ENCODE measurements at places on chromosomes 1 and 21. TPM values are rescaled to one million over a fixed set of nuclear protein-coding genes. Genes with fewer than 3 reads are reported as not detected.
A peak's percentile ranks its signal among the peaks of the same experiment; 100 is the strongest.

Gene TLCD4
- 5.7 TPM for total RNA-seq

Gene ECM1
- 15.4 TPM for total RNA-seq

GRCh38 chr1:55195521-55196233, 19.5 kb downstream of the USP24 start:
- DNase-seq, result no peak

GRCh38 chr1:229004066-229004833, 266.7 kb upstream of the RAB4A start:
- no peak for DNase-seq

GRCh38 chr21:28333578-28334075, 659.0 kb downstream of the LTN1 start:
- DNase-seq, result no peak

DNA sequence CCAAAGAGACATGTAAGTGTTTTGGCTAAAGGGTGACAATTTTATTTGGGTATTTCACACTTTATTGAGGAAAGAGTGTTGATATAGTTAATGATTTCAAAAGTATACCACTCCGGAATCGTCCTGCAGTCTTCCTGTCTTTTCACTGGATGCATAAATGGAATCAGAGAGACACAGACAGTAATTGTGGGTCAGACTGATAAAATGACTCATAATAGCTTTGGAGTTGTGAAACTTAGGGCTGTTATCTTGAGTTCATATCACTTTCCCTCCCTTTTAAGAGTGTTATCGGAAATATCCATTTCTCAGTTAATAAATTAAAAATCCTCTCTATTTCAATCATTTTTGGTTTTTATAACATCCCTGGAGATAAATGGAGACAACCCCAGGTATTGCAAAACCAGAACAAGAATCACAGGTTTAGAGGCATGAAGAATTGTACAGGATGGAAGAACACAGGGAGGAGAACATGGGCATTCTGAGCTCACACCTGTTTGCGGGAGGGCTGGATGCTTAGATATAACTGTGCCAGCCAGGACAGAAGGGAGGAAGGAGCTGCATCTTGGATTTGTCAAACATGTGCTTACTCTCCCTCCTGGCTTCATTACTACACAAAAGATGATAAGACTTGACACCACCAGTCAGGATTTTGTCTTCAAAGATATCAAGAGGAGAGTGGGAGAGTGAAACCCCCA, 185.4 kb downstream of the LMO4 start:
- peak; percentile 22 for DNase-seq

- DNase-seq, result peak; percentile 94
Measured at GRCh38 chr1:117093870-117094621, 27.5 kb downstream of the TRIM45 start.

DNA sequence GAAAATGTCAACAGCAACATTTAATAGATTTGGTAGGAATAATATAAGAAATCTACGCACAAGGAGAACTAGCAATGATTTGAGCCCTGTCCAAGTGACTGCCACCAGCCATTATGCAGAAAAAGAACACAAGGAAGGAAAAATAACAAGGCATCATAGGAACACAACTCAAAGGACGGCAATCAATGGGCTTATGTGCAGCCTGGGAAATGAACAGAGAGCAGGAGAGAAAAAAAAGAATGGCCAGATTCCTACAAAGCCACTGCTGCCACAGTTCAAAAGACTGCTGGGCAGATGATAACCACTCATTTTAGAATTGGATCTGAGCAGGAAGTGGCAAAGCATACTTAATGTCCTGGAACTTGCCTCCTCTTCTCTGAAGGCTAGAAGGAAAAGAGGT, 274.3 kb upstream of the CAMK1G start:
- DNase-seq, result no peak

Gene PDZK1IP1
- total RNA-seq, result not detected

DNA sequence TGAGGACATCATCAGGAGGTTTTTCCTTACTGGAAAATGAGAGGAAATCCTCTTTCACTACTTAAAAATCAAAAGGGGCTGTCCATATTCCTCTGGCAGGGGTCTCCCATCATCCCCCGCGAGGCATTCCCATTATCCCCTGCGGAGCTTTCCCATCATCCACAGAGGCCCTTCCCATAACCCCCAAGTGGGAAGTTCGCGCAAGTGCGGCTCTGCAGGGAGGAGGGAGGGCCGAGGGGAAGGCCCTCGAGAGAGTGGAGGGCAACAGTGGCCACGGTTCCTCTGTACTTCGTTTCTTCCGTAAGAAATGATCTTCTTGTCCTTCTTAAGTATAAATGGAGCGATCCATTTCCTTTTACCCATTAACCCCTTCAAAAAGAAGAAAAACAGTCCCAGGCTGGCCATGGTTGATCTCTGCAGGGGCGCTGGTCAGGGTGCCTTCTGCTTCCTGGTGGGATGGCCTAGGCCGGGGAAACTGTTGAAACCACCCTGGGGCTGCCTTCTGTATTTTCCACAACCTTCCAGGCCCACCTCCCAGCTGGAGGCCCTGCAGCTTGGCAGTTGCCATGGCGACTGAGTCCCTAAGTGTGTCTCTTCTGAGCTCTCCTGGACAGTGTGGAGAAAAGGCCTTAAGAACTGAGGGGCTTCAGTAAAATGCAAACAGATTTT, 3.6 kb upstream of the RSPH1 start:
- DNase-seq, result no peak

- no peak for DNase-seq
Measured at GRCh38 chr1:154398141-154398540, 7.0 kb upstream of the IL6R start.

- DNase-seq, result no peak
Measured at GRCh38 chr1:46438346-46438745, 44.2 kb downstream of the FAAH start.

Gene MYOM3
- 1.1 TPM for total RNA-seq

DNA sequence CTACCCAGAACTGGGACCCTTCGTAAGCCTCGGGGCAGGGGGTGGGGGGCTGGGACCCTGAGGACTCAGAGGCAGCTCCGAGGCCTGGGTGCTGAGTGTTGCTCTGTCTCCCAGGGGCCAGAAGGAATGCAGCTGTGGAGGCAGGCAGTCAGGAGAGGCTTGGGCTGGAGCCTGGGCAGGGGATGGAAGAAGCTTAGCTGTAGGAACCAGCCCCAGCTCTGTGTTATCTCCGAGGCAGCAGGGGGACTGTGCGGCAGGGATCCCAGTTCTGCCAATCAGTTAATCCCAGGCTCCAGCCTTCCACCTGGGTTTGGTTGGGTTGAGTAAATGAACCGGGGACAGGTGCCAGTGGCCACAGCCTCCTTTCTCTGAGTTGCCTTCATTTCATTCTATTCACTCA, 8.2 kb upstream of the GRIK3 start:
- DNase-seq, result no peak

DNA sequence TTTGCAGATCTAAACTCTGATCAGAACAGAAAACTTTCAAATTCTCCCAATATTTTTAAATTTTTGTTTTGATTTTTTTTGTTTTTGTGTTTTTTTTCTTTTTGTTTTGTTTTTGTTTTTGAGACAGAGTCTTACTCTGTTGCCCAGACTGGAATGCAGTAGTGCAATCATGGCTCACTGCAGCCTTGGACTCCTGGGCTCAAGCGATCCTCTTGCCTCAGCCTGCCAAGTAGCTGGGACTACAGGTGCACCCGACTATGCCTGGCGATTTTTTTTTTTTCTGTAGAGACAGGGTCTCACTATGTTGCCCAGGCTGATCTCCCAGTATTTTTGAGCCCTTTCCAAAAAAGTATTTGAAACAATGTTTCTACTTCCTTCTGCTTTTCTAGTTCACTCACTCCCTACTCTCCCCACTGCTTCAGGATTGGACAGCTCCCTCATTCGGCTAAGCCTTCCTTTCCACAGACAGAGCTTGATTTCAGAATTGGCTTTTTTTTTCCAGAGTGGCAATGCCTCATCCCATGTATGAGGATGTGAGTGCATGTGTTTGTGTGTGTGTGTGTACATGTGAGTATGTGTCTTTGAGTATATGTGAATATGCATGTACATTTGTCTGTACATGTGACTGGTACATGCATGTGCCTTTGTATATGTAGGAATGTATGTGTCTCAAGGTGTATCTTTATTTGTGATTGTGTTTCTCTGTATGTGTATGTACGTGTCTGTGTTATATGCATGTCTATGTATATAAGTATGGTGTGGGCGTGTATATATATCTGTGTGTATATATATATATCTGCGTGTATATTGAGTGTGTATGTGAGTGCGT, 11.9 kb downstream of the LHX4 start:
- no peak for DNase-seq

GRCh38 chr1:94468708-94469107, 50.5 kb downstream of the ABCD3 start:
- DNase-seq, result no peak

Gene CYP4X1
- 0.77 TPM for total RNA-seq

Gene ATP1A1
- total RNA-seq, result 42.7 TPM

Gene LRRC53
- not detected for total RNA-seq

DNA sequence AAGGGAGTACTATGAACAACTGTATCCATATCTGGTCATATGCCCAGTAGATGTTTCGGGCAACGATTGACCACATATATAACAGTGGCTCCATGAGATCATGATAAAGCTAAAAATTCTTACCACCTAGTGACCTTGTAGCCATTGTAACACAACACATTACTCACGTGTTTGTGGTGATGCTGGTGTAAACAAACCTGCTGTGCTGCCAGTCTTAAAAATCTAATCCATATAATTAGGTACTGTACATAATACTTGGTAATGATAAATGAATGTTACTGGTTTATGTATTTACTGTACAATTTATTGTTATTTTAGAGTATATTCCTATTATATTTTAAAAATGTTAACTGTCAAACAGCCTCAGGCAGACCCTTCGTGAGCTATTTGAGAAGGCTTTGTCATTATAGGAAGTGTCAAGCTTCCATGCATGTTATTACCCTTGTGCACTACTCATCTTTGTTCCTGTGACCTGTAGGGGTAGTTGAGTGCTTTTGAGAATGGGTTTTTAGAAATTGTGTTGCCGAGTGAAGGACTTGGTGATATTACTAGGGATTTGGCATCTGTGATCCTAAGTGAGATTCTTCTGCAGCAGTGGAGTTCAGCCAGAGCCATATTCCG, 23.6 kb downstream of the DIP2A start:
- no peak for DNase-seq

DNA sequence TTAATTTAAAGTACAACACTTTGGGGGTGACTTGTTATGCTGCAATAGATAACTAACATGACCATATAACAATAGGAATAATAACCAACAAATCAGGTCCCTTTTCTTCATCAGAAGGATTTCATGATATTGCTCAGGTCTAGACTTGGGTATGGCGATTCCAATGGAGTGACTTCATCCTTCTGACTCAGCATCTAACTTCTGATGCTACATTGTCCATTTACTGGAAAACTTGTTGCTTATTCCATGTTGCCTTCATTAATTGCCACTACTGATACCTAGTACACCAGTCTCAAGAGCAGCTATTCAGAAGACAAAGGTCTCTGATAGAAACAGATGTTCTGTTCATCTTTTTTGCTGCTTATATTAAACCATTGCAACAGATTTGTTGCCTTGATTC, 324.3 kb downstream of the TGFB2 start:
- DNase-seq, result no peak

GRCh38 chr21:37446552-37446951, 80.0 kb downstream of the DYRK1A start:
- no peak for DNase-seq

Gene HMCN1
- total RNA-seq, result 5.5 TPM

GRCh38 chr21:41426676-41427404, 801 bp downstream of the MX1 start:
- DNase-seq, result no peak

GRCh38 chr1:160085686-160086455, 4.5 kb downstream of the KCNJ9 start:
- DNase-seq, result peak; percentile 77

Gene PCAT6
- not detected for total RNA-seq

DNA sequence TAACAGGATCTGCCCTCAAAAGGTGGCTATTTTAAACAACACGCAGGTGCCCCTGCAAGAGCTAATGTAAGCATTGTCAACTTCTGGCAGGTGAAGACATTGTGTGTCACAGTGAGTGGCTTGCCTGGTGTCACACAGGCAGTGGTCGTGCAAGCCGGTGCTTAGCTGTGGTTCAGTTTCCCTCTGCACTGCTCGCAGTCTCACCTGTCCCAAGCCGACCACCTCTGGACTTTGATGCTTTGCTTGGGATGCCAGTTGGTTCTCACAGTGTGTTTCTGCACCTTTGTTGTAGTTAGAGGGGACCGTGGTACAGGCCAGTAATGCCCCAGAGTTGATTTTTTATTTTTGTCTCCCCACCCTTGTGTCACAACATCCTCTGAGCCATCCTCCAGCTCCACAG, 85.2 kb downstream of the UCK2 start:
- no peak for DNase-seq

Gene LRRC8C
- 7.4 TPM for total RNA-seq

GRCh38 chr1:101291562-101292380, 55.0 kb downstream of the S1PR1 start:
- peak; percentile 83 for DNase-seq

Gene BEST4
- total RNA-seq, result not detected

Gene VAV3
- total RNA-seq, result 2.4 TPM

DNA sequence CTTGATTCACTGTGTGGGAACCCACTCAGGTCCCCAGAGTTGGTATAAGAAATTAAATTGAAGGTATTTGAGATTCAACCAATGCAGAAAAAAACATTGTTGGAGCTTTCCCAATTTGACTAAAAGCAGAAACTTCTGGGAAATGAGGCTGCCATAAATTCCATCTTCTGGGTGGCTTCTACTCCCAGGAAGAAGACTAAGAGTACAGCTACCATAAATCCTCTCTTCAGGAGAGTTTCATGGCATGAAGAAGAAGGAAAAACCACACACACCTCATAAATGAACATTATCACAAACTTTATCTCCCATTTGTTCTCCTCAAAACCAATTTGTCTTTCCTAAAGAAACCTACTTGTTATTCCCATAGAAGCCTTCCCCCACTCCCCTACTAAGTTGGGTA, 283.9 kb downstream of the DPYD start:
- no peak for DNase-seq

- no peak for DNase-seq
Measured at GRCh38 chr1:84889437-84889836, 3.6 kb downstream of the LPAR3 start.

Gene COL6A2
- 480 TPM for total RNA-seq

DNA sequence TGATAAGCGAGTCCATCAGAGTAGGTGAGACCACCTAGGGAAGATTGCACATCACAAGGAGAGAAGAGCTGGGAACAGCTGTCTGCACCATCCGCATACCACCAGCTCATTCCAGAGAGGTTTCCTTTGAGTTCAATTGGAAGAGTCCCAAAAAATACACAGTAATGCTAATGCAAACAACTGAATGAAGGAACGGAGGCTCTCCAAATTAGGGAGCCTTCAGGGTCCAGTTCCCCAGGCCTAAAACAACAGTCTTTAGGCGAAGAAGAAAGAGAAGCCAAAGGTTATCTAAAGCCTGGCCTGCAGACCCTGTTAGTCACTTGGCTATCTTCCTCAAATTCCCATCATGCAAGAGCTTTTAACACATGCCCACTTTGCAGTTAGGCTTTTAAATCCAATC, 246.4 kb downstream of the PBX1 start:
- no peak for DNase-seq

DNA sequence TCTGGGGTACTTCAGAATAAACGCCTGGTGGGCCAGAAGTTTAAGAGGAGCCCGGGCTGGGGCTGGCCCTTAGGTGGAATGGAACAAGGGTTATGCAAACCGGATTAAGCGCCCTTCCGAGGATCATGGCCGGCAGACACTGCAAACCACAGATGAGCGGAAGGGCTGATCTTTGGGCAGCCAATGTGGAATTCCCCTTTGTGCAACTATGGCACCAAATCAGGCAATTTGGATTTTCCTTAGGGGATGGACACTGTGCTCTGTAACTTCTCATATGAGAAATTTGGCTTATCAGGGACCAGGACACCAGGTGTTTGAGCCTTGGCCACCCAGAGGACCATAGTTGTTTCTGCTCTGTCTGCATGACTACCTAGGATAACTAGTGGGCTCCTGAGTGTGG, 5.7 kb upstream of the IL10 start:
- DNase-seq, result no peak

Measured in Daoy (cell line).